ENCODE measurements at places on chromosomes 7 and 10. TPM values are rescaled to one million over a fixed set of nuclear protein-coding genes. Genes with fewer than 3 reads are reported as not detected.
A peak's percentile ranks its signal among the peaks of the same experiment; 100 is the strongest.

GRCh38 chr7:26686448-26686981 is 177.9 kb downstream of the SKAP2 start:
- DNase-seq = peak; percentile 82

- DNase-seq = no peak
Observed at GRCh38 chr10:70055550-70055949, 2.9 kb downstream of the MACROH2A2 start.

GRCh38 chr10:79361726-79362397 is 14.6 kb downstream of the PPIF start:
- DNase-seq = no peak

DNA sequence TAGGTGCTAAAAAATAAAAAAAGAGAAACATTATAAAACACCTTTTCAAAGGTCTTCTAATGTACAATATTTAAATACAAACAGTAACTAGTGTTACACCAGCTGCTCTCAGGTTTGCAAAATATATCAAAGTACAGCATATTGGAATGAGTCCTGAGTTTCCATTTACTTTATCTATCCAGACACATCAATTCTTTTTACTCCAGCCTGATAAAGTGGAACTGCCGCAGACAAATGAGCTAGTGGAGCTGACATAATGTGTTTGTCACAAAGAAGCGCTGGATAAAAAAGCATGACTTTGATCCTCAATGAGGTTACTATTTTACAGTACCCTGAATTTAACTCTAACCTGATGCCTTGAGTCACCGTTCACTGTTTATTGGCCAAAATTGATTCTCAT is 1243.1 kb downstream of the GATA3 start:
- DNase-seq = no peak

FEZF1 gene
- total RNA-seq = not detected

ELFN1 gene
- total RNA-seq = 0.27 TPM

HTR7 gene
- total RNA-seq = 0.27 TPM

- DNase-seq = no peak
Observed at GRCh38 chr7:70594170-70594569, 537.8 kb upstream of the GALNT17 start.

DNA sequence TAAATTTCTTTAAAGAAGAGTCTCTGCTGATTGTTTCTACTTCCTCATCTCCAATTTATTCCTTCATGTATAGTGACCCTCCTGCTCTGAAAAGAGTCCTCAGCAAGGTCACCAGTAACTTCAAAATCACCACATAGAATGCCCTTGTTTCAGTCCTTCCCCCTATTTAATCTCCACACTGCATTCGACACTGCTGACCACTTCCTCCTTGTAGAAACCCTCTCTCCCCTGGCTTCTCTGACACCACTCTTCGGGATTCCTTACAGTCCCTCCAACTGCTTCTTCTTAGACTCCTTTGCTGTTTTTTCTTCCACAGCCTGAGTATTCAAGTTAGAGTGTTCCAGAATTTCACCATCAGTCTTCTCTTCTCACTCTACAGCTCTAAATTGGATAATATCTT is 89.5 kb downstream of the VPS41 start:
- DNase-seq = no peak

GRCh38 chr7:30660331-30661255 is 21.7 kb downstream of the CRHR2 start:
- DNase-seq = no peak

DNA sequence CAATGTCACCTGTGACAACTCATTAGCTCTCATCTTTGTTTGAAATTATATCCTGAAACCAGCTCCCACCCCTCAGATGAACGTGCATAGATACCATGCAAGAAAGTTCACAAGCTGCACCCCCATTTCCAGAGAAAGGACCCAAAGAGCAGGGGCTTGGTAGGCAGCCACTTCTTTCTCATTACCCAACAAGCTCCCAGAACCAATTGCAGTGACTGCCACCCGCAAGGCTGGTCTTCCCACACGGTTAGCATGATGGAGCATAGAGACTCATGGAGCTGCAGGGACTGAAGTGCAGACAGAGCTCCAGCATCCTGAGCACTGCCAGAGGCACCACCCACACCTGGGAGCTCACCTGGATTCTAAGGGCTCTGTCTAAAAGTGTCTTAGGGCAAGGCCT is 28.5 kb downstream of the FRMPD2 start:
- DNase-seq = no peak

DNA sequence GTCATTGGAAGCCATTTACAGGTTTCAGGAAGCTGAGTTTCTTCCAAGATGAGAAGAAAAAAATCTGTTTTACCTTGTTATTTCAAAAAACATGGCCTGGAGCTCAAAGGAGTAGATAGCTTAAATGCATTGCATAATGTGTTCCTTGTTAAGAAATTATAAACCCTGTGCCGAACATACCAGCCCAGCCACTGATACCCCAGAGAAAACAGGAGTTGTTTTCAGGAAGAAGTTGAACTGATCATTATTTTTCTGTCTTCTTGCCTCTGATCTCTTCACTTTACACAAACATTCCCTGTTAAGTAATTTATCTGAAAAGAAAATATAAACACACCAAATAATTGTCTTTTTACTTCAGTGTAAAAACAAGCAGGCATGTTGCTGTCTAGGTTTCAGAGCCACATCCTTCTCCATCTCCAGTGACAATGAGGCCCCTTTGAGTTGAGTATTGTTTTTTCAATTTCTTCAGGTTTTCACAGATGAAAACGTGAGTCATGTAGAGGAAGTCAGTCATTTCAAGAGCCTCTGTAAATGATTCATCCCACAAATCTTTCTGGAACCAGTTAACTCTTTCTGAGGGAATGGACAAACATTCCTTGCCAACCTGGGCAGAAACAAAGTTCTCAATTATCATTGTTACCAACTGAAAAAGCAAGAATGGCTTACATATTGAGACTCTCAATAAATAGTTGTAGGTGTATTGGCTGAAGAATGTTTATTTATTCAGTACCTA is 244.2 kb downstream of the IPMK start:
- no peak for DNase-seq

DNA sequence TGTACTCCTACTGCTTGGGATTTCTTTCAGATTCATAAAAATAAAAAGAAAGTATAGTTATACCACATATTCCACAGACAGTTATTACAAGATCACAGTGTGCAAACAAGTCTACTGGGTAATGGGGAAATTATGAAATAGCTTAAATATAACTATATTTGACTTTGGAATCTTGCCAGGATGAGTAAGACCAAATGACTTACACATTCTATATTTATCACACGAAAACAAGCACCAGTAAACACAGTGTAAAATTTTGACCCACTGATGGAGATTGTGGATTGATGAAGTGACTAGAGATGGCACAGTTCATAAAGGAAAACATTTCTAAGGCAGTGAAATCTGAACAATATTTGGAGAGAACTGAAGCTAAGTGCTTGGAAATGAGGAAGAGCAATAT is 339.7 kb downstream of the THSD7A start:
- no peak for DNase-seq

PTPN20 gene
- total RNA-seq = 1.6 TPM

DNA sequence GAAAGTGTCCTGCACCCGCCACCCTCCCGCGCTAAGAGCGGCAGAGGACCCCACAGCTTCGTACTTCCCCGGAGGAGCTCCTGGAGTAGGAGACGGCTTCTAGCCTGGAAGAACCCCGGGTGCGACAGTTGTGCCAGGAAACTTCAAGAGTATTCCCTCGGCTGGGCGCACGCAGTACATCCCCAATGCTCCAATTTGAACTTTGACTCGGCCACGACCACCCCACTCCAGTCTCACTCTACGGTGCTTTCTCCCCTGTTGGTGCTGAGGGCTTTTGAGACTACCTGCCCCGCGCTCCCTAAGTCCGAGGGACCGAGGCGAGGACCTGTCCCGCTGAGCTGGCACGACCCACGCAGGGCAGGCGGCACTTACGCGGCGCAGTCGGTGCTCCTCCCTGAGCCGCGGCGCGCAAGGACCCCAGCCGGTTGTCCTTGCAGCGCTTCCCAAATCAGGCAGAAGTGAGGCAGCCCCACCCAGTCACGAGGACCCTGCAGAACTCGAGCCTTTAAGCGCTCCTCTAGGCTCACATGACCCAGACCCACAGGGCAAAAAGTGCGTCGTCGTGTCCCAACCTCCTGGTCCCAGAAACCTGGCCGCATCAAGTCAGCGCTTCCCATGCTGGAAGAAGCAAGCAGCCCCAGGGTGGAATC is at the start of gene CPVL:
CPVL (minus strand) TSS at position 481 of the 650 bp plus-strand sequence. CDS start 25,476 bp downstream, outside the sequence.
- peak; percentile 55 for DNase-seq

SMKR1 gene
- total RNA-seq = 1.3 TPM

GRCh38 chr10:73648975-73649829 is 6.6 kb downstream of the SYNPO2L start:
- no peak for DNase-seq

TNS3 gene
- 67.3 TPM for total RNA-seq

- DNase-seq = no peak
Observed at GRCh38 chr7:134693256-134693655, 46.6 kb downstream of the BPGM start.

DNA sequence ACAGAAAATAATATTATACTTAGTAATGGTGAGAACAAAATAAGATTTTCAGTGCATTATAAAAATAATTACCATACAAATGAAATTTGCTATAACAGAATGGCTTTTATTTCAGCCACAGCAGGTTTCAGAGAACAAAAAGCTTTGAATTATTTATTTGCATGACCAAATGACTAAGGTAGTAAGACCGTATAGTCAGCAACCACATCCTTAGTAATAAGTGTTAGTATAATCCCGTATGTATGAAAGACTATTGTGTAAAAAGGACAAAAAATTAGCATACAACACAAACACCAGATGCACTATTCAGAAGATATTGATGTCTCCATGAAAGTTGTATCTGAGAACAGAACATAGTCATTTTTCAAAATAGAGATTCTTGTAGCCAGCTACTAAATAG is 12.2 kb downstream of the PDZD8 start:
- no peak for DNase-seq

GRCh38 chr10:33160151-33160550 is 174.3 kb downstream of the NRP1 start:
- no peak for DNase-seq

- no peak for DNase-seq
Observed at GRCh38 chr7:22397981-22398380, 41.0 kb upstream of the RAPGEF5 start.

SCART1 gene
- total RNA-seq = 3.2 TPM

- DNase-seq = no peak
Observed at GRCh38 chr10:32038777-32039176, 17.4 kb downstream of the KIF5B start.

GRCh38 chr7:71364551-71364950 is 232.6 kb downstream of the GALNT17 start:
- DNase-seq = no peak

JAKMIP3 gene
- under 0.01 TPM for total RNA-seq

PLAU gene
- total RNA-seq = 10.8 TPM

DNA sequence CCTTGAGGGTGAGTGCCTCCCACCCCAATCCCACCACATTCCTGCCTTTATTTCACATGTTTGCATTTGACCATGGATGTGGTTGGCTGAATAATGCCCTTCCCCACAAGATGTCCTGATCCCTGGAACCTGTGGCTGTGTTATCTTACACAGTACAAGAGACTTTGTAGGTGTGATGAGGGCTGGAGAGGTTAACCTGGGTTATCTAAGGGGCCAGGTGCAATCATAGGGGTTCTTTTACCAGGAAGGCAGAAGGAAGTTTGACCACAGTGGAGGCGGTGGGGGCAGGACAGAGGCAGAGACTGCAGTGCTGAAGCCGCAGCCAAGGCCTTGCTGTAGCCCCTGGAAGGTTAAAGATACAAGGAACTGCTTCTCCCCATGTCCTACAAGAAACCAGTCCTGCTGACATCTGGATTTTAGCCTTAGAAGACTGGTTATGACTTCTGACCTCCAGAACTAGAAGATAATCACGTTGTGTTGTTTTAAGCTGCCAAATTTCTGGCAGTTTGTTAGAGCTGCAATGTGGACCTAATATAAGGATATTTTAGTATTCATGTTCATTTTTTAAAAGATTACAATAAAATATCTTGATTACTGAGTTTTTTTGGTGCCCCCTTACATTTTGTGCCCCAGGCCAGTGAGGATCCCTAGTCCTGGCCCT is 136.6 kb downstream of the ARHGAP22 start:
- DNase-seq = no peak

C7orf57 gene
- 0.27 TPM for total RNA-seq

- DNase-seq = no peak
Observed at GRCh38 chr10:89395141-89395540, 2.7 kb downstream of the IFIT1 start.

CALN1 gene
- 22.1 TPM for total RNA-seq

- no peak for DNase-seq
Observed at GRCh38 chr7:101953248-101953819, 135.9 kb downstream of the CUX1 start.

- DNase-seq = no peak
Observed at GRCh38 chr7:42156291-42156865, 80.6 kb downstream of the GLI3 start.

DNA sequence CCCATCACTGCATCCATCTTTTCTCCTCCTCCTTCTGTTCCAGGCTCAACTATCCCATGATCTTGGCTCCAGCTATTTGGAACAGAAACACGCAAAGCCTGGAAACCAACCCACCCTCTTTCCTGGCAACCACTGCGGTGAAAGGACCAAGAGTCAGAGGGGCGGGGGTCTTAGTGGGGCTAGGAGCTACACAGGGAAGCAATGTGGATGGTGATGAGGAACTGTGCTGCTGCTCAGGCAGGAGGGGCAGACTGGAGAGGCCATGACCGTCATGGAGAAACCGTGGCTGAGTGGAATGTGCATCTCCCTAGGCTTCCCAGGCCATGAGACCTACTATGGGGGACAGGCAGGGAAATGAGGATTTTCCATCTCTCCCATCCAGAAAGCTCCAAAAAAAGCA is 25.6 kb downstream of the PLAC9 start:
- DNase-seq = no peak

SYT15B gene
- total RNA-seq = under 0.01 TPM

DNA sequence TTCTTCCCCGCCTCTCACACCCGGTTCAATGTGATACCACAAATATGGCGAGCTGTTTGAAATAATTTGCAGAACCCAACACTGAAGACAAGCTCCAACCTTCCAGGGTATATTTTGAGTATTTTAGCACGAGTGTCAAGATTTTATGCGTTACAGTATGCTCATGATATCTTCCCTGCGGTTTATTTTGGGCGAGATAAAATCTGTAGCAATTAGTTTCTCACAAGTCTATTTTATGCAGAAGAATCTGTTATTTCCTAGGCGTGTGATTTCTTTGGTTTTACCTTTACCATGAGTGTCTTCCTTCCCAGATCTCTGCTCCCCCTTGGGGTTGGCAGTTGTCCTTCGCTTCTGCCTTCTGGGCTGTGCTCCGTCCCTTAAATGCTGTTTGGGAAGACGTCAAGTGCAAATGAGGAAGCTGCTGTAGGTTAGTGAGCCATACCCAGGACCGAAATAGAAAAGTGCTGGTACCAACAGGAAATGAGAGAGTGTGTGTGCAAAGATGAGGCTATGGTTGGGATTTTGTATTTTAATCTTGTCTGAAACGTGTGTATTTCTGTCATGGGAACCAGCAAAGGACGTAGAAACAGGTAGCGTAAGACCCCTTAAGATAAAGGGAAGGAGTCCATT is 299.8 kb downstream of the KLF6 start:
- peak; percentile 69 for DNase-seq
